ENCODE measurements at places on chromosomes 2 and 18.
A peak's percentile ranks its signal among the peaks of the same experiment; 100 is the strongest.

DNA sequence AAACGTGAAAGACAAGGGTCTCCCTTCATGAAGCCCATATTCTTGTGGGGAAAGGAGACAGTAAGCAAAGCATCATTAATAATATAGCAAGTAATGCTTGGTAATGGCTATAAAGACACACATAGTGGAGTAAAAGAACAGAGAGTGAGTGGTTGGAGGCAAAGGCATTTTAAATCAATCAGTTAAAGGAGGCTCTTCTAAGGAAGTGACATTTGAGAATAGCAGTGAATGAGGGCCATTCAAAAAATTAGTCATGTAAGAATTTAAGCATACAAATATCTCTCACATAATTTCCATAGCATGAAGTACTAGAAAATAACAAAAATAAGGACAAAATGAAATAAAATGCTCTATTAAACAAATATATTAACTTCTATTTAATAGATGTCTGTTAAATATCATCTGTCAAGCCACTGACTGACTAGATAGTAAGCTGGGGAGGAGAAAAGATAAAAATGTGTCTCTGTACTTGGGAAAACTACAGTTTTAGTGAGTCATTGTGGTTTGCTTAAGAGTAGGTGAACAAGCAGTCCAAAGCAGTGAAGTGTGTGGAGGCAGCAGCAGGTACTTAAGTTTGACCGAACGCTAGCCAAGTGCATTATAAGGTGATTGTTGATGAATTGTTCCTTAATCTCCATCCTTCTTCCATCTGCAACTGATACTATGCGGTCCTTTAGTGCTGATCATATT lies 160.1 kb downstream of the PARD3B start:
- no peak for DNase-seq

- DNase-seq: no peak
These were observed 90.7 kb downstream of the PDCL3 start for GRCh38 chr2:100653449-100654035.

DNA sequence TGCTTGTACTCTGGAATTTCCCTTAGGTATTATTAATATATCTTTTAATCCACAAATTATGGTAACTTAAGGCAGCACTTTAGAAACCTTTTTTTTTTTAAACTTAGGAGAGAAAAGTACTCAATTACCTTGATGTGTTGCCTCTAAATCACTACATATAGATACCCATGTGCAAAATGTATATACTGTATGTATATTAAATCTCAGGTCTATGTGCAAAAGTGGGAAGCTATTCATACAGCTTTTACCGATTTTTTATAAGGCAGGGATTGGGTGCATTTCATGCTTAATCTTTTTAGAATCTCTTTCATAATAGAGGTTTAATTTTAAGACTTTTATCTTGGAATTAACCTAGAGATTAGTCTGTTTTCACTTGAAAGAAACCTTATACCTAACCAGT lies 3.4 kb downstream of the EML4 start:
- DNase-seq: no peak

DNA sequence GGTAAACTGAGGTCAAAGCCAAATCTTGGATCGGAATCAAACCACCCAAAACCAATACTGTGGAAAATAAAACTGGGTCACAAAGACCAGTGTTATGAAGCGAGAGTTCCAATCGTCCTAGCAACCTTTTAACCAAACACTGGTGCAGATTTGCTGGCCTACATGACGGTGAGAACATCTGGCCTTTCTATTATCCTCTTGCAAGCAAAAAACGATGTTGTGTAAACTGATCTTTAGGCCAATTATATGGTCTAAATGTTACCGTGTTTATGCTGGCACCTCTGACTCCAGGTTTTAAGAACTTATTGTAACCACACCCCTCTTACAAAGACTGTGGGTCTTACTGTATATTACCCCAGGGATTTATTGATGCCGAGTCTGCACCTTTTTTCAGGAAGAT lies 145.9 kb downstream of the GFPT1 start:
- no peak for DNase-seq

DNA sequence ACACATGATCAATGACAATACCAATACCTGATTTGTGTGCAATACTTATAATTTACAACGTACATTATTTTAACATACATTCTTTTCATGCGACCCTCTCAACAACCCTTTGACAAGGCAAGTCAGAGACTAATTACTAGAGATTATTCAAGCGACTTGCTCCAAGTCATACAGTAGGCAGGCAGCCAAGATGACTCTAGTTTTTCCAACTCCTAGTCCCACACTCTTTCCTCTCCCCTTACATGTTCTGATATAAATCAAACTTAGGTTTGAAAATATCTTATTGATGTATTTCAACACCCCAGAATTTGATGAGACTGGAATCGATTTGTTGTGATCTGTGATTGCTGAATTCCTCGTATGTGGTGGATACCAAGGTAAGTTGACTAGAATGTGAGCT lies 8.0 kb upstream of the CYP27C1 start:
- DNase-seq: no peak

DNA sequence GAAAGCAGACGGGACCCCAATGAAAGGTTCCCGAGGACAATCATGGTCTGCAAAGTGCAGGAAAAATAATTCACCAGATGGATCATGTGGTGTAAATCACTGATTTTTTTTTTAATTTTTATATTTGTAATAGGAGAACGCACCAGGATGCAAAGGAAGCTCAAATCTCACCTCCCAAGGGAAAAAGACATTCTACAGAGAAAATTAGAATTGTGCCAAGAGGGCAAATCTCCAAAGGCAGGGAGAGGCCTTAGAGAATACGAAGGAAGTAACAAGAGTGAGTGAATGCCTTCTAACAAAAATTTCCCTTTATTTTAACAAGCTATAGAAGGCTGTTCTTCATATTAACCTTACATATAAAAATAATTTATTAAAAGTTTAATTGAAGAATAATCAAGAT lies 90.9 kb downstream of the ANKRD44 start:
- DNase-seq: no peak

DNA sequence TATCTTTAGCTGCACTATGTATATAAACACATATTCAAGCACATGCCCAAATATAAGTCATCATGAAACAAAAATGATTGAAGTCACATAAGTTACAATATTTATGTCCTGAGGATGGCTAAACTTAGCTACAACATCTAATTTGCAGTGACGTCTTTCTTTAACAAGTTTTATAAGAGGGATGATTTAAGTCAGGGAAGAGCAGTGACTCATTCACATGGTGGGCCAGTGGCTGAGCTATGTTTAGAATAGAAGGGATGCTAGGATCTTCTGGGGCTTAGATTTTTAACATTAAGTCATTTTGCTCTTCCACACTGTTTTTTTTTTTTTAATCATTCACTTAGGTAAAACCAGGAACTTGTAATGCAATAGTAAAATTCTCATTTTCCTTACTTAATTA lies 22.3 kb downstream of the ADCYAP1 start:
- no peak for DNase-seq

DNA sequence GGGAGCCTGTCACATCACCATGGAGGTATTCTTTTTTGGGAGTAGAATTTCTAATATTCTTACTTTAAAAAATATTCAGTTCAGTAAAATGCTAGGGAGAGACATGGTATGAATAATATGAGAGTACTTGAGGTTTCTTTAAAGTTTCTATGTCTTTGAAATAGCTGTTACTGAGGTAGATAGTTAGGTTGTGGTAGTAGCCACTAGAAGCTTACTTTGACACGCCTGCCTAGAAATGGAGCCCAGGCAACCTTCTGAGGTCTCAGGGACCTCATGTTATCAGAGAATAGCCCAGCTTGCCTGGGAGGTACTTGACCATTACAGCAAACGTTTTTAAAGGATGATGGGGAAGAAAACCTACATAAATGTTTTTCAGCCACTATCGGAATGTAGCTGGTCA lies 131.2 kb downstream of the AGPS start:
- no peak for DNase-seq

DNA sequence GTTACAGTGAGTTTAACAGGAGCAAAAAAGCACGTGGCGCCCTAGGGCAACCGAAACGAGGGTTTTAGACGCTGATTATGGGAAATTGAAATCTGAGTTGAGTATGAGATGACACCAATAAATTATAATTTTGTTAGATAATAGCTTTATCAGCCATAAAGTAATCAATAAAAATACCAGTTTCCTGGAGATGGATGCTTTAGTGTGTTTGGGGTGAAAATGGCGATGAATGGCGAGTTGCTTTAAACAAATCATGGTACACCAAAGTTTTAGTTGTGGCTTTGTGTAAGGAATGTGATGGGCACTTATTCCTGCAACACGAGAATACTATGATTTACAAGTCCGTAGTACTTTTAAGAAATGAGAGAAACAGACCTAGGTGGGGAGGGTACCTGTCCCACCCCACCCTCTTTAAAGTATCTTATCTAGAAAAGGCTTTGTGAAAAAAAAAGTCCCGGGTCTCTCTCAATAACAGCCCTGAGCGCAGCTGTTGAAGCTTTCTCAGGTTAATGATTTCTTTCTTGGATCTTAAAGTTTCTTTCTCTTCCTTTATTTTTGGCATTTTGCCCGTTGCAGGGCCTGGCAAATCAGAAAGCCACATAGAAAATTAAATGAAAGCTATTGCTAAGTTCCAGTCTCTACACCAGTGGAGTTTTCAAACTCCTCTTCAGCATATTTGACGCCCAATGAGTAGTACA lies 1.5 kb upstream of the RRM2 start:
- DNase-seq: no peak

DNA sequence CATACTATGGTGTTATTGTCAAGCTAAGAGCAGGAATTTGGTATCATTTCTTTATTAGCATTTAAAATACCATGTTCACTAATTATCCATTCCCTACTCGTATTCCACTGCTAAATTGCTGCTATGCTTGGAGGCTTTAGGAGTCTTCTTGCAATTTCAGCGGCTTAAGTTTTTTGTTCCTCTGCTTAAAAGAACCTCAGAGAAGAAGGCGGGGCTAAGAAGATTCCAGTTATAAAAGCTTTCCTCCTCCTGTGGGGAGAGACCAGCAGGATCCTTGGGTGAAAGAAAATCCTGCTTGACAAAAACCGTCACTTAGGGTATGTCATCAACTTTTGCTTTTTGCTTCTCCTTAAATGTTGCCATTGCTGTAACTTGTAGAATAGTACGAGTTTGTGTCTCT lies at the start of gene TRPM8:
Gene TRPM8, plus strand, starts transcription at position 258 of the 400 bp plus-strand sequence. CDS start 9,165 bp downstream, outside the sequence.
- DNase-seq: no peak

GRCh38 chr2:23452853-23453420 lies 68.0 kb downstream of the KLHL29 start:
- peak; percentile 23 for DNase-seq

DNA sequence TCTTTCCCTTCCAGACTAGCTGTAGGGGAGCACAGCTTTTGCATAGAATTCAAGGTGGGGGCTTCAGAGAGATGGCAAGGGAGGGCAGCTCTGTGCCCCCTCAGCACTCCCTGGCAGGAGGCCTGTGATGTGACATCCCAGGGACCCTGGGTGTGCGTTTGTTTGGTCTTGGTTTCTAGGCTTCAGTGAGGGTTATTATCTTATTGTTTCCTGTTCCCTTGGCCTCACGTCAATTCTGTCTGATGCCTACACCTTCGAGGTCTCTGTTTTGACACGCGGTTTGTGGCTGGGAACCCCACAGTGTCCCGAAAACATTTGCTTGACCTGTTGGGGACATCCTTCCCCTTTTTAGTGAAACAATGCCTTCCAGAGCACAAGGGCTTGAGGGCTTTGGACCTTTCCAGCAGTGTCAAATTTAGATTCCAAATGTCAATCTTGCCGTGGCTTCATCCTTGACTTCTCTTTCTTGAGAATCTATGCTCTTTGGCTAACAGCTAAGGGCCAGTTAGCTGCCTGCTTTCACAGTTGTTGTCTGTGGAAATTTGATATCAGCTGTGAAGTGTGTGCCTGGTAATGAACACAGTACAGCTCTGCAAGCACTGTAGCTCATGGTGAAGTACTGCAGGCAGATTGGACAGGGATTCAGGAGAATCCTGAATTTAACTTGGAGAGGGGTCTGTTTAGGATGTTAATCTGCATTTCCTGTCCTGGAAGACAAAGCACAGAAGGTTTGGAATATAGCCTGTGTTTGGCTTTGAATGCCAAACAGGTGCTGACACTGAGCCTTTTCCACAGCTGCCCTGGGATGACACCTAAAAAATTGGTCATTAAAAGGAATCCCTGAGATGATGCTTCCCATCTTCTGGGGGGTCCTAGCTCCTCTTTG lies 108.2 kb upstream of the CXCR4 start:
- no peak for DNase-seq

- peak; percentile 16 for DNase-seq
These were observed 10.5 kb downstream of the CROCC2 start for GRCh38 chr2:240916571-240917008.

GRCh38 chr2:240642061-240642805 lies 17.0 kb downstream of the GPR35 start:
- no peak for DNase-seq

DNA sequence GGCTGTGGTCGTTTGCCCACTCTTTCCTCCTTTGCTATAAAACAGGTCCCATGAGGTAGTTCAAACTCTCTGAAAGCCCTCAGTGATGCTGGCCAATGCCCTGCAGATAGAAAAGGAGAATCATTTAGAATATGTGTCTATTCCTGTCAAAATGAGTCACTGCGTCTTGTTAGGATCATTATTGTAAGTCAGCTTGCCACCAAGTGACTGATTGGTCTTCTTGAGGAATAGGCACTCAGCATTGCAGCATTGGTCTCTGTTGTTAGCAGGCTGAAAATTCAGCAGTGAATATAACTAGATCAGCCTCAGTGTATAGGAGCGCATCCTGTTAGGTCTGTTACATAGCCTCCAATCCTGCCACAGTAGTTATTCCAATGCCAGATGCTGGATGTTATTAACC lies 28.9 kb downstream of the PRKRA start:
- DNase-seq: no peak

GRCh38 chr2:173669271-173669853 lies 295.8 kb downstream of the SP3 start:
- no peak for DNase-seq

DNA sequence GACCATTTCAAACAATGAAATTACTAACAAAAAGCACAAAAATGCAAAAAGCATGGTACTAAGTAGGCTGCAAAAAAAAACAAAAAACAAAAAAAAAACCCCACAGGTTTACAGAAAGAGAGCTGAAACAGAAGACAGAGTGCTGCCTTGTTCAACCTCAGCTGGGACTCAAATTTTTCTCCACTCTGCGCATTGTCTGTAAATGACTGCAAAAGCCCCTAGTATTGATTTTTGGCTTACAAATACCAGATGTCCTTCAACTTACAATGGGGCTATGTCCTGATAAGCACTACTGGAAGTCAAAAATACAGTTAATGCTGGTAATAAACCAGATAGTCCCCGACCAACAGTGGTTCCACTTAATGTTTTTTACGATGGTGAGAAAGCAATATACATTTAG lies 42.2 kb downstream of the UBE2E3 start:
- DNase-seq: no peak
